Left hindlimb (tissue), 1 donor: ENCODE measurements at places on chromosomes 7 and 10.

- DNase-seq = no peak
Measured at GRCh38 chr10:53223851-53224250, 451.3 kb upstream of the MBL2 start.

DNA sequence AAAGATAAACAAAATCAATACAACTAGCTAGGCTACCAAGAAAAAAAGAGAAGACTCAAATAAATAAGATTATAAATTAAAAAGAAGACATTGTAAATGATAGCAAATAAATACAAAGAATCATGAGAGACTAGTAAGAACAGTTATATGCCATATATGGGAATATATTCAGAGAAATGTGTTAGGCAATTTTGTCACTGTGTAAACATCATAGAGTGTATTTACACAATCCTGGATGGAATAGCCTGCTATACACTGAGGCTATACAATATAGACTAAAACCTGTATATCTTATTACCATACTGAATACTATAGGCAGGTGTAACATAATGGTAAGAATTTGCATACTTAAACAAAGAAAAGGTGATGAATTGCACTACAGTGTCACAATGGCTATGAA, 717.4 kb downstream of the PARD3 start:
- no peak for DNase-seq

- DNase-seq = no peak
Measured at GRCh38 chr7:44794331-44794730, 2.1 kb upstream of the PPIA start.

DNA sequence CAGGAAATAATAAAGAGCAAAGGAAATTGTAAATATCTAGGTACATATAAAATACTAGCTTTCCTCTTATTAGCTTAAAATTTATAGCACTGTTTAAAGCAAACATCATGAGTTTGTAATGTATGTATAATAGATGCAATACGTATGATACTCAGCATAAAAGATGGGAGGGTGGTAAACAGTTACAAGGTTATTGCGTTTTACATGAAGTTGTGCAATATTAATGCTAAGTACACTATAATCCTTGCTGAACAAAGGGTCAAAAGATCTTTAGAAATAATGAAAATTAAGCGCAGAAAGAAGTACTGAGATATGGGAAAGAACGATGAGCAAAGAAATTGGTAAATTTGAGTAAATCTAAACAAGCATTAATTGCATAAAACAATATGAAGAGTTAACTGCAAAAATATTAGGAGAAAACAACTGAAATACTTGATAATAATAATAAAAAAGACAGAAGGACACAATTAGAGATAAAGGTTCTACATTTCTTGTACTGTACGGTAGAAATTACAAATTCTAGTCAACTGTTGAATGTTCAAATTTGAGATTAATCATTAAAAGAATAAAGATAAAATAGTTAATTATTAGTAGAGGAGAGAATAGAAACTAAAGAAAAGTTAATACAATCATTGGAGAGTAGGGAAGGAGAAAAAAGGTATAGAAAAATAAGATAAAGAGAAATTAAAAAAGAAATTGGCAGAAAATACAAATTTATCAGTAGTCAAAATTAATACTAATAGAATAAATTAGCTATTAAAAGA, 17.9 kb downstream of the C10orf67 start:
- no peak for DNase-seq

DNA sequence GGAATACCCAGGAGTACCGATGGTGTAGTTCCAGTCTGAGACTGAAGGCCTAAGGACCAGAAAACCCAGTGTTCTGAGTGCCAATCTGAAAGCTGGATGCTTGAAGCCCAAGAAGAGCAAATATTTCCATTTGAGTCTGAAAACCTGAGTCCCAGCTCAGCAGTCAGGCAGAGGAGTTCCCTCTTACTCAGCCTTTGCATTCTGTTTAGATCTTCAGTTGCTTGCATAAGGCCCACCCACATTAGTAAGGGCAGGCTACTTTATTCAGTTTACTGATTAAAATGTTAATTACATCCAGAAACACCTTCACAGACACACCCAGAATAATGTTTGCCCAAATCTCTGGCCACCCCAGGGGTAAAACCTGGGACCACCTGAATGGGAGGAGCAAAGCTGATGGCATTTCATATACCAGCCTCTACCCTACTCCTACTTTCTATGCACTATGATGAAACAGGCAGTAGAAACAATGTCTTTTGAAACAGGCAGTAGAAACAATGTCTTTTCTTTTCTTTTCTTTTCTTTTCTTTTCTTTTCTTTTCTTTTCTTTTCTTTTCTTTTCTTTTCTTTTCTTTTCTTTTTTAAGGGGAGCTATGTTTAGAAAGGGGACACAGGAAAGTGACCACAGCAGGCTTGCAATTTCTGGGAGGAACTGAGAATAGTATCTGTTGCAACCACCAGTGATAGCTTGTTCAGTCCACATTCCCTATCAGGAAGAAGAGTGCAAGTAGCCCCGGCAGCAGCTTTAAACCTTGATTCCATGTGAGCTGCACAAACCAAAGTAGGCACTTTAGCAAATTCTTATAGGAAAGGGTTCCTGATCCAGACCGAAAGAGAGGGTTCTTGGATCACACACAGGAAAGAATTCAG, 30.6 kb downstream of the FAM237B start:
- DNase-seq = no peak

- DNase-seq = no peak
Measured at GRCh38 chr7:12570168-12570533, 369 bp upstream of the SCIN start.

DNA sequence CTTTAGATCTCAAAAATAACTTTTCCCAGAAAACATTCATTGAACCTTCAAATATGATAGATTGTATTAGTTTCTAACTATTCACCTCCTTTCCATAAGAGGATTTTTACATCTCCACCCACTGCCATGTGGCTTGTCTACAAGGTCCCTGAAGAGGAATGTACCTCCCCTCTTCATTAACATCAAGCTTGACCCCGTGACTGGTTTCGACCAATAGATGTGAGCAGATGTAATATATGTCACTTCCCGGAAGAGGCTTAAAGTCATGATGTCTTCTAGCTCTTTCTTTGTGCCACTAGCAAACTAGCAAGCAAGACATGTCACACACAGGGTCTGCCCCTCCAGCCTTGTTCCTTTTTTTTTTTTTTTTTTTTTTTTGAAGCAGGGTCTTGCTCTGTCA, 6.9 kb downstream of the BAZ1B start:
- DNase-seq = no peak

GRCh38 chr7:141928146-141928844, 12.1 kb downstream of the OR9A4 start:
- DNase-seq = no peak

- no peak for DNase-seq
Measured at GRCh38 chr10:13925971-13926780, 339.4 kb downstream of the PRPF18 start.
